ENCODE measurements at places on chromosomes 5 and 9.

- peak; percentile 69 for DNase-seq
These were observed 42.9 kb downstream of the OR2K2 start for GRCh38 chr9:111287127-111287526.

DNA sequence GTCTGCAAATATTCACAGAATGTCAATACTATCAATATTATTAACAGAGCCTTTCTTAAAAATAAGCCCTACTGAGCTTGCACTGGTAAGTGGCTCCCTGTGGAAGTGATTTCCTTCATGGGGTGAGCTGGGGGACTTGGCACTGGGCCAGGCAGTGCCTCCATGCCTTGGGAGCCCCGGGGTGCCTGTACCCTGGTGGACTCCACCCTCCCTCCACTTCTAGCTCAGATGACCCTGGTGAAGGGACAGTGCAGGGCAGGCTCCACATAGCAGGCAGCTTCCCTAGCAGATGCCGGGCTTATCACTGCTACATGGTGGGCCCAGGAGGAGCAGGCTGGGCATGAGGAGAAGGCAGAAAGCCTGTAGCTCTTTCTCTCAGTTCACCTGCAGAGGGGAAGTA lies 119.2 kb downstream of the DCP2 start:
- no peak for DNase-seq

DNA sequence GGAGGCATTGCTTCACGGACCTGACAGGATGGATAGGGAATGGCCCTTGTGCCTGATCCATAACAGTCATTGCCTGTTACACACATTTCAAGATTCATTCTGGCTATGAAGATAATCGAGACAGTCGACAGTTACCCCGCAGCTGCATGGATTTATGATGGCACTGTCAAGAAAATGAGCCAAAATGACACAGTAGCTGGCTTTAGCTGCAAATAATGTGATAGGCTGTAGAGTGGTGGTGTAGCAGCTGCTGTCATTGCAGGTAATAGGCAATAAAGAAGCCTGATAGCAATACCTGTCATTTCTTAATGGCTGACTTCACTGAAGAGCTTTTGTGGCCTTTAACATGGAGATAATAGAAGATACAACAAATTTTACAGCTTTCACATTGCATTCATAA lies 1085.2 kb upstream of the ARRDC3 start:
- no peak for DNase-seq

DNA sequence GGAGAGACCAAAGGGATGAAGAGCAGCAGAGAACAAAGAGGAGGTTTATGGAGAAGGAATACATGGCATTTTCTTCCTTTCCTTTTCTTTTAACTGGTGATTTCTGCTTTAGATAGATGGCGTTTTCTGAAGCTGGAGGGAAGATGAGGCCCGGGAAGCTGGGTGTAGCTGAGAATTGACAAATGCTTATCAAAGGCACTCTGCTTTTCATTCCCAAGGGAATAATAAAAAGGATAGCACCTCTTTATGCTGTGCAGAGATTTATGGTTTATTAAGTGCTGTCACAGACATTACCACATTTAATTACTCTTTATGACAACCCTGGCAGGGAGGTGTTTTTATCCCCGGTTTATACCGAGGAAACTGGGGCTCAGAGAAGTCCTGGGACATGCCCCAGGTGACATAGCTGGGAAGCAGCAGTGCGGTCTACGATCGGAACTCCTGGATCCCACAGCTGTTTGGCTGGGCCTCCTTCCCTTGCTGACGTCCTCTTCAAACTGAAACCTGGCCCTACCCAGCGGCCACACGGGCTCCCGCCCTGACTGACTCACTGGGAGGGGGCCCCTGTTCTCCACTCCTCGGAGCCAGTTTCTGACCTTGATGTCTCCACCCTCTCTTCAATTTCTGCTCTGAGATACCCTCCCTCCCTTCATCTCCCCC lies 8.2 kb upstream of the EPB41L4B start:
- no peak for DNase-seq

DNA sequence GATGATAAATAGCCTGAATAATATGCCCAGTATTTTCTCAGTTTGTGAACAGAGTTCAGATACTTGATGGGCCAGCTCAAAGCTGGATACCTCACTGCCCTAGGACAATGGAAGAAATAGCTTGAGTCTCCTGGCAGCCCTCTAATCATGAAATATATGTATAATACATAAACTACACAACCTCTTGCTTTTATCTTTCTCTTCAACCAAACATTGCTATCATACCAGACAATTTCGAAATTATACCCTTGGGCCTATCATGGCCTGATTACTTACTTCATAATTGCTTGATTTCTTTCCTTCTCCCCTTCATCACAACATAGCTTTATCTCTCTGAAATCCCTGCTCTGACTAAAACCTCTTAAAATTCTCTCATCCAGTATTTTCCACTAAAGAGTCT lies 1144.9 kb upstream of the C9orf72 start:
- no peak for DNase-seq

GRCh38 chr9:36842560-36843530 lies 191.2 kb downstream of the PAX5 start:
- DNase-seq = no peak

DNA sequence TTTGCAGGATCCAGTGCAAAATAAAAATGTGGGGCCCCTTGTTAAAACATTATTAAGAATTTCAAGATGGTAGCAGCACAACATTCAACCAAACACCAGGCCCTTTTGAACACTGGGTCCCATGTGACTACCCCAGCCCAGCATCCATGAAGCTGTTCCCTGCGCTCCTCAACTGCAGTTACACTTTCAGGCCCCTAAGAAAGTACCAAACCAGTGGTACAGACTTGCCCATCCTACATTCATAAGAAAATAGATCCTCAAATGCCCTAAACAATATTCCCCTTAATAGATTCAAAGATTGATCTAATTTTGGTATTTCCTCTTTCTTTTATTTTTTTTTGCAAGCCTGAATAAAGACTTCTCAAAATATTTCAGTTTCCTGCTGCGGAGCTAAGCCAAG lies 201.7 kb downstream of the EFNA5 start:
- no peak for DNase-seq

- no peak for DNase-seq
These were observed 3.4 kb upstream of the COL15A1 start for GRCh38 chr9:98940276-98940675.

- DNase-seq = no peak
These were observed 57.1 kb downstream of the RAB3C start for GRCh38 chr5:58640011-58640410.

DNA sequence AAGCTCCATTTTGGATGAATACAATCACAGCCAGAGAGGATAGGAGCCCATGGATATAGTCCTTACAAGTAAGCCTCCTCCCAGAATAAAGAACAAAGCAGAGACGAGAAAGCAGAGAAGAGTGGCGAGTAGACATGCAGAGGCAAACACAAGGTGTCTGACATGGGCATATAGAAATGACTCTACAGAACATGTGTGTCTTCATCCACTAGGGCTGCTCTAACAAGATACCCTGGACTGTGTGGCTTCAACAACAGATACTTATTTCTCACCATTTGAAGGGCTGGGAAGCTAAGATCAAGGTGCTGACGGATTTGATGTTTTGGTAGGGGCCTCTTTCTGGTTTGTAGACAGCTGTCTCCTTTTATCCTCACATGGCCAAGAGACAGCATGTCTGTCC lies 32.3 kb upstream of the FER start:
- no peak for DNase-seq

DNA sequence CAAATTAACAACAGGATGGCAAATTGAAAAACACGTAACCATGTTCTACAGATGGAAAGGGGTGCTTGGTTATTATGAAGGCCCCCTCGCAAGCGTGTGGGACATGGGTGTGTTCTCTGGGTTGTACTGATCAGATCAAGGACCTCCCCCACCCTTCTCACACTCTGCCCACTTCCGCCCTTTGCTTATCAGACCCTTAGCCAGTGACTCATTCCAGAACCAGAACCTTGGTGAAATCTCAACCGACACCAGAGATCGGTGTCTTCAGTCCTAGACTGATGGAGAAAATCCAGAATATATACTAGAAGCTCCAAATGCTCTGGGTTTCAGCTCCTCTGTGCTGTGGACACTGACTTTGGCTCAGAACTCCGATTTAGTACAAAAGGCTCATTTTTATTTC lies 64.9 kb downstream of the PTTG1 start:
- DNase-seq = no peak

- DNase-seq = peak; percentile 81
These were observed 38.2 kb upstream of the GRAMD2B start for GRCh38 chr5:126384985-126385384.

- DNase-seq = no peak
These were observed 8.5 kb upstream of the INIP start for GRCh38 chr9:112726428-112726827.

DNA sequence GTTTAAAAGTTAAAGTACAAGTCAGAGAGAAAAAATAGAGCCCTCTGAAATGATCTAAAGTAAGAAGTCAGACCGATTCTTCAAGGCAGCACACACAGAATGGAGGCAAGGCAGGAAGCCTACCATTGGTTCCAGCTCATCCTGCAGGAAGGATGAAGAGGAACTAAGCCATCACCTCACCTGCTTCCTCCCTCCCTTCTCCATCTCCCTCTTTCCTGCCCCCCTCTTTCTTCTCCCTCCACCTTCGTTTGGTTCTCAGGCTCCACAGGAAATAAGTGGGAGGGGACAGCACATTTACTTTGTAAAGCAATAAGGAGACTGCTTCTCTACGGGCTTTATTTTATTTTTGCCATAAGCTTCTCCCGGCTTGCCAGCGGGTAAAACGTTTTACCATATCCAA lies 213.4 kb downstream of the TRIM32 start:
- no peak for DNase-seq

- DNase-seq = no peak
These were observed 5.0 kb downstream of the SRD5A1 start for GRCh38 chr5:6638236-6638635.

- DNase-seq = no peak
These were observed 1.4 kb downstream of the SLC26A2 start for GRCh38 chr5:149961957-149962409.

DNA sequence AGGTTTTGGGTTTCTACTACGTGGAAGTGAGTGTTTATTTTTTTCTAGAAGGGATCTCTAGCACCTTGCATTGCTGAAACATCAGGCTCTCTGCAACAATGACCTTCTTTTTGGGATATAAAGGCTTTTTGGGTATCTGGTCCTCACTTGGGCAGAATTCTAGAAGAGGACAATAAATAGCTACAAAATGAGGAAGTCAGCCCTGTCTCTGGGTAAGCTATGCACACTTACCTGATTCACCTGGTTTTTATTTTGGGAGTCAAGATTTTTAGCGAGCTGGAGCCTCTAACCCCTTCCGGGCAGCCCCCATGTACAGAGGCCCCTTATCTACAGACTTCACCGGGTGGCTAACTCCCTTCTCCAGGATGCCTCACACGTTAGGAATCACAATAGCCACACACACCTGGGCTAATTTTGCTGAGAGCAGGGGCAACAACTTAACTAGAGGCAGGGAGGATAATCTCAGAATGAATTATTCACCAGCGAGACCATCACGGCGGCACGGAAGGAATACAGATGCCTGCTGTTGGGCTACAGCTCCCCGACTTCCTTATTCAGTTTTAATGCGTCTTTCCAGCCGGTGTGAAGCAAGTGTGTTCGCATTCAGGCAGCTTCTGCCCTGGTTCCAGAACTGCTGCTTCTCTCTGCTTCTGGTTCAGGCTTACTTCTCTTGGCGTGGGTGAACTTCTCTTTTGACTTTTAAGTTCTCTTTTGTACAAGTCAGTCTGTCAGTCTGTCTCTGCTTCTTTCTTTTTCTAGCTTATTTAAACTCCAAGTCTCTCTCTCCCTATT lies 341.0 kb upstream of the PANK3 start:
- no peak for DNase-seq

GRCh38 chr9:73689051-73689870 lies 537.6 kb downstream of the ANXA1 start:
- no peak for DNase-seq

- no peak for DNase-seq
These were observed 410.4 kb upstream of the MPDZ start for GRCh38 chr9:13689925-13690324.

DNA sequence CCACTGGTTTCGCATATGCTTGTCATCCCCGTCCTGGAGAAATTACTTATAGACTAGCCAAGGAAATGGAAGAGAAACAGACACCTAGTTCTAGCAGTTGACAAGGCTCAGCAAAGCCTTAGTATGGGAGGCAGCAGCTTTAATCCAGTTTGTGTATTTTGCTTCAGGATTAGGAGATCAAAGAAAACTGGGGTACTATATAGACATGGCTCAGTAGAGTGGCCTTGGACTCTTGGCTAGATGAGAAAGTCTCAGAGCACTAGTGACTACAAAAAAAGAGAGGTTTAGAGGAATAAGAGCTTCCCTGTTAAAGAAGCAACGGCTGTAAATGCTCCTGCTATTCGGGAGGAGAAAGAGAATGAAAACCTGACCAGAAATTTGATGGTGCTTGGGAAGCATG lies 349.1 kb downstream of the CTNND2 start:
- DNase-seq = no peak

GRCh38 chr9:85658716-85659115 lies 83.0 kb downstream of the AGTPBP1 start:
- no peak for DNase-seq

- no peak for DNase-seq
These were observed 152.7 kb upstream of the ADRA1B start for GRCh38 chr5:159763562-159763961.

DNA sequence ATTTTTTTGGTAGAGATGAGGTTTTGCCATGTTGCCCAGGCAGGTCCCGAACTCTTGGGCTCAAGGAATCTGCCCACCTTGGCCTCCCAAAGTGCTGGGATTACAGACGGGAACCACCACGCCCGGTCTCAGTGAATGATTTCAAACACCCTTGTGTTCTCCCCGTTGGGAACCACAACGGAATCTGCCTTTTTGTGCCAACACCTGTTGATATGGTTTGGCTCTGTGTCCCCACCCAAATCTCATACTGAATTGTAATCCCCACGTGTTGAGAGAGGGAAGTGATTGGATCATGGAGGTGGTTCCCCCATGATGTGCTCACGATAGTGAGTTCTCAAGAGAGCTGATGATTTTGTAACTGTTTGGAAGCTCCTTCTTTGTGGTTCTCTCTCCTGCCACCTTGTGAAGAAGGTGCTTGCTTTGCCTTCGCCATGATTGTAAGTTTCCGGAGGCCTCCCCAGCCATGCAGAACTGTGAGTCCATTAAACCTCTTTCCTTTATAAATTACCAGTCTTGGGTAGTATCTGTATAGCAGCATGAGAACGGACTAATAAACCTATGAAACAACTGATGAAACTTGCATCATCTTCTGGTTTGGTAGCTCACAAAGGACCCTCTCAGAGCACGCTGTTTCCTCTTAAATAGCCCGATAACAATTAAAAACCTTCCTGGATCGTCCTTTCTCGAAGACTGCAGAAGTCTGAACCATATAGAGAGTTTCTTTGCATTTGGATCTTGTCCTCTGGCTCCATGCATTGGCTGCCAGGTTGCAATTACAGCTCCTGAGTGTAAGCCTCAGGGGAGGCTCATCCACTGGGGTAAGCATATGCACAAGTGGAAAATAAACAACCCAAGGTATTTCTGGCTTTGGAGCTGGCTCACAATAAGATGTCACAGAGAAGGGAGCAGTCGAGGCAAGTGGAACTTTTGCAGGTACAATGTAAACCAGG lies 91.5 kb downstream of the SPRY4 start:
- DNase-seq = no peak

Data from fibroblast of skin of left biceps (primary cell).